ENCODE measurements at places on chromosomes 12 and 14.
A peak's percentile ranks its signal among the peaks of the same experiment; 100 is the strongest.

GRCh38 chr12:4434301-4434700 lies 11.3 kb downstream of the FGF6 start:
- DNase-seq = no peak

- DNase-seq = no peak
These were observed 161.7 kb downstream of the SLC15A4 start for GRCh38 chr12:128662101-128662500.

GRCh38 chr12:29807129-29807528 lies 23.4 kb upstream of the TMTC1 start:
- DNase-seq = no peak

- DNase-seq = no peak
These were observed 142.7 kb downstream of the EGLN3 start for GRCh38 chr14:33808187-33808586.

DNA sequence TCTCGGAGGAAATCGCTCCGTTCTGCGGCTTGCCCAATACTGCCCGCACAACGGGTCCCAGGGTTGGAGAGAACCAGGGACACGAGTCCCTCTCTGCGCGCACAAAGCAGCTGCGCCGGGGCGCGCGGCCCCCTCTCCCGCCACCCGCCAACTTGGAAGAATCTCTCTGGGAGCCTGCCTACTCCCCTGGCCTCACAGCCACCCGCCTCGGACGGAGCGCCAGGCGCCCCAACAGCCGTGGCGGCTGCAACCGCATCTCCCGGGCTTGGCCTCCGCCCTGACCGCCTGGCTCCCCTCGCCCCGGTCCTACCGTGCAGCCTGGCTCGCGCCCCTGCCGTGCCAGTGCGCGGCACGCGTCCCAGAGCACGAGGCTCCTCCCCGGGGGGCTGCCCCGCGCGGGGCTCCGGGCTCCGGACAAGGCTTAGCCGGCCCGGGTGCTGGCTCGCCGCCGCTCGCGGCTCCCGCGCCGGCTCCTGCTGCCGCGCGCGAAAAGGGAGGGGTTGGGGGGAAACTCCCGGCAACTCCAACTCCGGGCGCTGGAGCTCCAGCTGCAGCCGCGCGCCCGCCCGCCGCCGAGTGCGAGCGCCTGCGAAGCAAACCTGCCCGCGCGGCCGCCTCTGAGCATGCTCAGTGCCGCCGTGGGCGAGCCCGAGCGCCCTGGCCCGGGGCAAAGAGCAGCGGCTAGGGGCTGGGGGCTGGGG lies at the start of gene STXBP6:
Gene STXBP6 (minus strand): TSS at position 580 of the 701 bp plus-strand sequence. CDS start 75,329 bp downstream, outside the sequence.
- no peak for DNase-seq

- DNase-seq = peak; percentile 77
These were observed 152.2 kb upstream of the BMP4 start for GRCh38 chr14:54108481-54109471.

DNA sequence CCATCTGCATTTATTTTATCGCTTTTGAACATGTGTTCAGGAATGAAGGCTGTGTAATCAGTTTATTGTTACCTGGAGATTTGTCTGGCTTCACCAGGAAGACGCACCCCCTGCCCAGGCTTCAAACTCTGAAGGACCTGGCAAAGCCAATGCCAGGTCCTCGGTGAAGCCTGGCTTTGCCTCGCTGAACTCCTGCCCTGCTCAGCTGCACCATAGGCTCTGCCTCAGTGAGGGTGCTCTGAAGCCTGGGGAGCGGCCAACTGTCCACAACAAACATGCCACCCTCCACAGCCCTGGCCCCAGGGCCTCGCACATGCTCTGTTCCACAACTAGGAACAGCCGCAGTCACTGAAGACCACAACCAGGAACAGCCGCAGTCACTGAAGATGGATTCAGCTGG lies 66.9 kb downstream of the NTF3 start:
- no peak for DNase-seq

DNA sequence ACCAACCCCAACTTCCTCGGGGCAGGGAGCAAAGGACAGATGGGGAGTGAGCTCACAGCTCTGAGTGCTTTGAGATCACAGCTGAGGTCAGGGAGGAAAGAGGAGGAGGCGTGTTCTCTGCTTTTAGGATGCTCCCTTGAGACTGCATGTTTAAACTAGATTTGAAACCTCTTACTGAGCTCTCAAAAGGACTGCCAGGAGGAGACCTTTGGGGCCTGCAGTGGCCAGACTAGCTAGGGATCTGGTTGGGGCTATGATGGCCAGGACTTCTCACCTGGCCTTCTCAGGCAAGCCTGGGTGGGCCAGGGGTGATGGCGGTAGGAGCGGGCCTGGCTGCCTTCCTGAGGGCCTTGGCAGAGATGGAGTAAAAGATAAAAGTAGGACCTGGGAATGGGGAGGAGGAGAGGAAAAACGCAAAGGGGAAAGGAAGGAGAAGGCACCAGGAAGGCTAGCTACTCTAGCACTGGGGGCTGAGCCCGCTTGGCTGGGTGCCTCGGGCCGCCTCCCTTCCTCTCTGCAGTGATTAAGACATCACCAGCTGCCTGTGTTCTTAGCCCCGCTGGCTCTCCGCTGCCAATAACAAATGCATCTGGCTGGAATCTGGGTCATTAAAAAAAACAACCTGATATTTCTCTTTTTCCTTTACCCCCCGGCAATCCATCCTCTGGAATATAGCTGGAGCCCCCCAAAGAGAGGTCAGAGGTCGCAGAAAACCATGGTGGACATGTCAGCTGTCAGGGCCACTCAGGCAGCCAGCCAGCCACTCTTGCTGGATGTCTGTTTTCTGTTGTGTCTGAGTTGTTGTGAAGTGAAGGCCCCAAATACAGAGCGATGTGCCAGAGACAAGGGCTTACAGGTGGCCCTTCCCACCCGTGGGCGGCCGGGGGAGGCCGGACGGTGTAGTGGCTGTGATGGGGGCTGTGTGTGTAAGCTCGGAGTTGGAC lies 141.3 kb downstream of the TSPAN9 start:
- peak; percentile 57 for DNase-seq

- no peak for DNase-seq
These were observed 66.2 kb upstream of the GPR68 start for GRCh38 chr14:91310606-91311283.

DNA sequence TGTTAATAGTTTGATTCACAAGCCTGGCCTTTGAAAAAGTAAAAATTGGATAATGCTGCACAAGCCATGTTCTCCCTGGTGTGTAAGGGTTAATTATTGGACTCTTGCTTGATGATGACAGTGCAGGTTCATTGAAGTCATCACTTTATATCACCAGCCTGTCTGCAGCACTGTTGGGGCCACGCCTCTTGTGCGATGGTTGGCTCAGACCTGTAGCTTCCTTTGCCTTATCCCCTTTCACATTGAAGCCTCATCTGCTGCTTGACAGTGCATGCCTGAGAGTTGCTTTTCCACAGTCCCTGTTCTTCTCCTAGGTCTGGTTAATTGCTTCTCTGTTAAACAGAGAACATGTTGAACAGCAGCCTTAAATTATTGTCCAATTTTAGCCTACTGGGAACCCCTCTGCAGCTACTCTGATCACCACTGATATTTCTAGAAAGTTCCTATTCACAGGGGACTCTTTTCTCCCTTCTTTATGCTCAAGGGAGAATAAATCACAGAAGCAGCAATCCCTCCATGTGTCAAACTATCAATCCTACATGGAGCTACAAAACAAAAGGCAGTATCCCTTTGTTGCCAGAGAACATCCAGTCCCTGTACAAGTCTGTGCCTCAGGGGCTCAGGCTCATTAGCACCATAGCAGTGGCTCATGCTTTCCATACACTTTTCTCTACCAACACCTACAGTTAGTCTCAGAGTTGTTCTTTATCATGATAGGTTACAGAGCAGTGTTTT lies 322.1 kb downstream of the RGS6 start:
- no peak for DNase-seq

DNA sequence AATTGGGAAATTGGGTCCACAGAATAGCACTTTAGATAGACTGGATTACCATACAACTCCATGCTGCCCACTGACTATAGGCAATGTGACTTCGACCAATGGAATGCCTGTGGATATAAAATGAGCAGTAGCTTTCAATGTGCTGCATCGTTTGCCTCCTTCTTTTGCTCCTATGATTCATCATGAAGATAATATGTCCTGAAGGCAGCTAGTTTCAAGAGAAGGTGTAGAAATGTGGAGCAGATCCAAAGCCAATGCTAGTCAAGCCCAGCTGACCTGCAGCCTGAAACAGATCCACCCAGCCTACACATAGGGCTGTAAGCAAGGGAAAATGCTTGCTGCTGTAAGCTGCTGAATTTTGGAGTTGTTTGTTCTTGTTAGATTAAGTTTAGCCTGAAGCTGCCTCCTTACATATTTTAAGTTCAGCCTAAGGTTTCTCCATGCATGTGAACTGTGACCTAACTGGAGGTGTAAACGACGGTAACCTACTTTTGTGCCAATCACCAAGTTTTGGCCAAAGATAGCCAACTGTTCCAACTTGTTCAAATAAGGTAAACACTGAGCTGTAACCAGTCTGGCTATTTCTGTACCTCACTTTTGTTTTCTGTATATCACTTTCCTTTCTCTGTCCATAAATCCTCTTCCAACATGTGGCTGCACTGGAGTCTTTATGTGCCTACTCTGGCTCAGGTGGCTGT lies 169.1 kb upstream of the AVPR1A start:
- no peak for DNase-seq

Data from NCI-H446 (cell line).